RWPE2 (cell line): ENCODE measurements at places on chromosomes 4 and X.

DNA sequence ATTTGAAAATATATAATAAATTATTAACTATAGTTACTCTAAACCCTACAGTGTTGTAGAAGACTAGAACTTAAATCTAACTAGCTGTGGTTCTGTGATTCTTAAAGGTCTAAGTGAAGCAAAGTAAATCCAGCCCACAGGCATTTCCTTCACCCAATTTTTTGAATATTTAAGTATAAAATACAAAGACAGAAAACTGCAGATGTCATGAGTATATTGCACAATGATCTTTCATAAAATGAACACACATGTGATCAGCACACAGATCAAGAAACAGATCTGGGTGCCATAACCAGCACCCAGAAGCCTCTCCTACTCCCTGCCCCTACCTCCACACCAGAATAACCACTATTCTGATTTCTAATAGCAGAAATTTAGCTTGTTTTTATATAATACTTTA is 82.9 kb downstream of the CAMK2D start:
- DNase-seq: no peak

- DNase-seq: peak; percentile 59
Measured at GRCh38 chr4:112704991-112705845, 68.3 kb downstream of the LARP7 start.

GRCh38 chr4:37595875-37596680 is 90.1 kb downstream of the RELL1 start:
- no peak for DNase-seq

- no peak for DNase-seq
Measured at GRCh38 chr4:159455675-159456237, 352.9 kb downstream of the RAPGEF2 start.

- DNase-seq: no peak
Measured at GRCh38 chr4:151866592-151866918, 105.7 kb upstream of the GATB start.

DNA sequence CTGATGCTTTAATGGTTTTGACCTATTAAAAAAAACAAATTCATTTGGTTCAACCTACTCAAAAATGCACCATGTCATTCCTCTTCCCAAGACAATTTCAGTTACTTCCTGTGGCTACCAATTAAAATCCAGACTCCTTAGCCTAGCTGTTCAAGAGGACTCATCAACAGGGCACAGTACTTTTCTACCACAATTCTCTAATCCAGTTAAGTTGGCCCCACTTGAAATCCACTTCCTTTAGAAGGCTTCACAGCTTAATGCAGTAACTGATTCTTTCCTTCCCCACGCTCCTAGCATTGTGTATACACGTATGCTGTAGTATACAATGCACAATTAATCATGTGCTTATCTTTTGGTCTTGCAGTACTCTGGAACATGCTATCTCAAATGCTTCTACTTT is 129.8 kb downstream of the UGT8 start:
- DNase-seq: no peak

- DNase-seq: no peak
Measured at GRCh38 chr4:11223311-11223710, 205.4 kb downstream of the HS3ST1 start.

GRCh38 chr4:5472160-5472591 is 236.2 kb downstream of the EVC2 start:
- no peak for DNase-seq

- no peak for DNase-seq
Measured at GRCh38 chr4:71907782-71908181, 123.9 kb upstream of the GC start.

- DNase-seq: no peak
Measured at GRCh38 chr4:11966782-11967181, 538.1 kb upstream of the HS3ST1 start.

DNA sequence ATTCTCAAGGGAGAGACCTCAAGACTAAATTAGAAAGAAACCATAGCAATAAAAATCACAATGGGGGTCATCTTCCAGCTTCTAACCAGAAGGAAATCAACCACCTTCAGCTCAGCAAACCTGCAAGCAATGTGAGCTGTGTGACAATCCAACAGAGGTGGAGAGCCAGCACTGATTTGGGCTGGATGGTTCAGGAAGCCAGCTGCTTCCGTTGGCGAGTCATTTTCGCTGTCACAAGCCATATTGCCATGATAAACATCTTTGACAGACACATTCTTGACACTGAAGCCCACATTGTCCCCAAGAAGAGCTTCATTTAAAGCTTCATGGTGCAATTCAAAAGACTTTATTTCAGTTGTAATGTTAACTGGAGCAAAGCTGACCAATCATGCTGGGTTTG is 22.7 kb downstream of the F8A1 start:
- no peak for DNase-seq

- DNase-seq: no peak
Measured at GRCh38 chr4:119526786-119527550, 101.6 kb downstream of the PDE5A start.

- no peak for DNase-seq
Measured at GRCh38 chrX:107213477-107213876, 7.1 kb downstream of the DNAAF6 start.

GRCh38 chr4:139177869-139178619 is 1.0 kb upstream of the ELF2 start:
- peak; percentile 94 for DNase-seq

GRCh38 chr4:144650311-144651005 is 4.5 kb downstream of the HHIP start:
- DNase-seq: no peak

GRCh38 chrX:71095981-71096759 is 519 bp downstream of the FOXO4 start:
- DNase-seq: no peak

GRCh38 chr4:113682730-113683537 is 78.6 kb downstream of the CAMK2D start:
- no peak for DNase-seq

DNA sequence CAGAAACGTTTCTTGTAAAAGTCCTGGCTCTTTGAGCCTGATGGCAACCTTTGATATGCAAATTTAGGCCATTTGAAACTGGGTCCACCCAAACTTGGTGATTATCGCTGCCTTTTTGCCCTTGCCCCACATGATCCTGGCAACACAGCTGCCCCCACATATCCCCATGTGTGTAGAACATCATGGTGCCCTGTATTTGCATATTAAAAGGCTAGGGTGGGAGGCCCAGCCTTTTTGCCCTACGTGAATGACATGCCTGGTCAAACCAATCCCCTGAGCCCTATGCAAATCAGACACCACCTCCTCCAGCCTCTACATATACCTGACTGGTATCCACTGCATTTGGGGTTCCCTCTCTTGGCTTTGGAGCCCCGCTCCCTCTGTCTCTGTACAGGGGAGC is 202.4 kb downstream of the MAB21L2 start:
- no peak for DNase-seq

DNA sequence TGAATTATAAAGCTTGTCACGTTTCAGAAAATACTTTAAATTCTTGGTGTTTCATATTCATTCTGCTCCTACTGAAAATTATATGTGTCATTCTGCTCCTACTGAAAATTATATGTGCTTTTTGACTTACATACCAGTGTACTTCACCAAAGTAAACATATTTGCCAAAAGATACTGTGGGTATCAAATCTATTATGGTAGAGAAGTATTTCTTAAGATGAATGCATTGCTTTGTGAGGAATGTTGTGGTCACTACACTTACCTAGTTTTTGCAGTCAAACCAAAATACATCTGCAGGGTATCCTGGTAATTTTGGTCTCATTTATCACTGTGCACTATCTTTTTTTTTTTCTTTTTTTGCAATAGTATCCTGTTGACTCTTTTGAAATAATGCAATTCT is 287.7 kb upstream of the MAD2L1 start:
- no peak for DNase-seq

DNA sequence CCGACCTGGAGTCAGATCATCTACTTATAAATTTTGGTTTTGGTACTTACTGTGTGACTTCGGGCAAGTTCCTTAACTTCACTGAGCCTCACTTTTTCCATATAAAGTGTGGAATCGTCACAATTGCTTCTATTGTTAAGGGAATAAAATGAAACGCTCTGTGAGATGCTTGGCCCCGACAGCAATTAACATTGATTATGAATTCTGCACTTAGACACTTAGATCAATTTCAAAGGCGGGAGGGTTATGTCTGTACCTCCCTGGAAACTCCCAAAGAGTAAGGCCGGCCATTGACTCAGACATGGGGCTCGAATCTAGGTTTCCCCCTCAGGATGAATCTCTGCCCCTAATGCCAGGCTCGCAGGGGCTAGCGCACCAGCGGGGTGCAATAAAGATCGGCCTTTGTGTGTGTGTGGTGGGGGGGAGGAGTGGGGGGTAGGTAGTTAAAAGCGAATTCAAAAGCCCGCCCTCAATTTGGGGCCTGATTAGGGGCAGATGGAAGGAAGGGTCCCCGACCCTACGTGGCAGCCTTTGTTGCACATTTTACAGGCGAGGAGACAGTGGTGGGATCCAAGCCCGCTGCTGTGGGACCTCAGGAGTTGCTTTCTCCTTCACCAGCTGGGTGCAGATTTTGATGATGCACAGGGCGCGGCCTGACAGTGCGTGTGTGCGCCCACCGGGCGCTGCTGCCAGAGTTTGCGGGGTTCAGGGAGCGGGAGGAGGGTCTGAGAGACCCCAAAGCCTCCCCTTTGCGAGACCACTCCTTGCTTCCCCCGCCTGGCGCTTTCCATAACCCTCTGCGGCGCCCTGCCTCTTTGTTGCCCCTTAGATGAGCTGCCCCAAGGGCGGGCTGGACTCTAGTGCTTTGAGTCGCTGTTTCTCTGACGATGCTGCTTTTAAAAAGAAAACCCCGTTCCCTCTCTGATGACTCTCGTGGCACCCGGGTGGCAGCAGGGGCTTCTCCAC is 9.6 kb downstream of the MSX1 start:
- peak; percentile 43 for DNase-seq

DNA sequence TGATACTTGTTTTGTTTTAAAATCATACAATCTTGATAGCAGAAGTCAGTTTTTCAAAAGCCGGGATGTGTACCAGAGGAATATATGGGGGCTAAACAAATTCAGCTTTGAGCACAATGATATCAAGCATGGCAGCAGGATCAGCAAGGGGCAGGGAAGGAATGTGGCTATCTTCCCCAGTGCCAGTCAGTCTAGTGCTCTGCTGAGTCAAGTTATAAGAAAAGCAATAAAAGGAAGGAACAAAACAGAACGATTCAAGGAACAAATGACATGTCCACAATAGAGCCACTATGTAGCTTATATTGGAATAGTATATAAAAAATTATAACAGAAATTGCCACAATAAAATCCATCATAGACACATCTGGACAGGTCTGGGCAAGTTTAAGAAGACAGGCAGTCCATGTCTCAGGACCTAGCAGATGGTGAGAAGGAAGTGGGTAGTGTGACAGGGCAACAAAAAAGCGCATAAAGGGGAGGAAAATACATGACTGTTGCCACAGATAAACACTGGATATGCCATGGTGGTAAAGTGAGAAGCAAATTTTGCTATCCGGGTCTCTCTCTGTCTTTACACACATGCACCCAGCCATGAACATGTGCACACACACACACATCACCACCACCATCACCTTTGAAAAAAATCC is 518.2 kb upstream of the HTR2C start:
- DNase-seq: no peak

GRCh38 chrX:107823456-107823855 is 2.2 kb upstream of the MID2 start:
- no peak for DNase-seq

DNA sequence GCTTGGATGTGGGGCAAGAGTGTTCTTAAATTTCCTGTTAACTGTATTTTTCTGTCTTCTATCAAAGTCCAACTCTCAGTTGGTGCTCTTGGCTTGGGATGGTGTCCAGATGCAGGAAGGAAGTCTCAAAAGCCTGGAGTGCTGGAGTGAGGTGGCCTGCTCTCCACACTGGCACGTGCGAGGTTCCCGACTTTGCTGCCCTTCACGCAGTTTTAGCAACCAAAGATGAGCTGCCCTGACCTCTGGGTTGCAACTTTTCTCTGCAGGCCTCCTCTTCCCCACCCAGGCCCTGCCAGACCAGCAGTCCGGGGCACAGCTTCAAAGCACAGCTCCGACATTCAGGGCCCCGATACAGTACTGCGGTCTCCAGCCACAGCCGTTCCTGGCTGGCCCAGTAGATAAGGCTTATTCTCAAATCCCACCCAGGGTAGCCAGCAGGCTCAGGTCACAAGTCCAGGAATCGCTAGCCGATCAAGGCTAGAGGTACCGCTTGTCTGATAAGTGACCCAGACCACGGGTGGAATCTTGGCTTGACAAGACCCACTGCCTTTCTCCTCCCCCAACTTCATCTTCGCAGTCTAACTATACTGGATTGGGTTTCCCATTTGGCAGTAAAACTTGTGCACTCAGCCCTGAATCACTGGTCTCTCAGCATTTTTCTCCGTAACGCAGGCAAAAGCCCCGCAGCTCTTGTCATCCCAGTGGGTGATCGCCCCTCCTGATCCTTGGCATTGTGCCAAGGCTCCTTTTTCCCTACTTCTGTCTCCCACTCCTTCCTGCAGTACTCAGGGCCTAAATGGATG is 21.8 kb upstream of the JADE1 start:
- no peak for DNase-seq

- no peak for DNase-seq
Measured at GRCh38 chrX:51421972-51422597, 74.3 kb downstream of the NUDT11 start.

GRCh38 chrX:48028091-48028490 is 21.3 kb downstream of the SPACA5 start:
- DNase-seq: no peak

DNA sequence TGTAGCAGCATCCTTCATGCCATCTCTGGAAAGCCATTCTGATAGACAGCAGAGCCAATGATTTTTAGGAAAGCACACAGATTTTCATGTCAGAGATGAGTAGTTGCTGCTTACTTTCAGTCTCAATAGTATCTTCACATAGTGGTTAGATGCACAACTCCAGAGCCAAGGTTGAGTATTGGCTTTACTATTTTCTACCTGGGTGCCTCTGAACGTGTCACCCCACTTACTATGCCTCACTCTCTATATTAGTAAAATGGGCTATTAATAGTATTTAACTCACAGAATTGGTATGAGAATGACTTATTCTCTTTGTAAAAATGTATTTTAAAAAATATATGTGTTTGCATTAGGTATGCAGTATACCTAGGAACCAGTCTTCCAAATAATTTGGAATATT is 108.8 kb upstream of the STIM2 start:
- DNase-seq: no peak

DNA sequence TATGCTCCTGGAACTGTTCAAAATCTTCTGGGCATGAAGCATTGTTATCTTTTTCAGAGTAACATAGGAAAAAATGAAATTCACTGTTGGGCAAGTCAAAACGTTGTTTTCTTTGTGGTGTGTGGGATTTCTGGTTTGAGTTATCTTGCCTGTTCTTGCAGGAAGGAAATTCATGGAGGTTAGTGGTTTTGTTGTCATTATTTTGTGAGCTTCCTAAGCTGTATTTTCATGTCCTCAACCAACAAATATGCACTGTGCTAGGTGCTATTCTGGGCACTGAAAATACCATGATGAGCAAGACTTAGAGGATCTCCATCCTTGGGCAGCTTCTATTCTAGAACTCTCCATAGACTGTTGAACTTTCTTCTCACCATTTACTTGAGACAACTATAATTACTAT is 16.9 kb downstream of the SPINK2 start:
- no peak for DNase-seq

- no peak for DNase-seq
Measured at GRCh38 chr4:76384052-76384451, 36.9 kb downstream of the CCDC158 start.

- DNase-seq: no peak
Measured at GRCh38 chr4:10491401-10491800, 34.2 kb upstream of the ZNF518B start.

GRCh38 chr4:183154701-183155391 is 55.8 kb downstream of the WWC2 start:
- DNase-seq: no peak

- no peak for DNase-seq
Measured at GRCh38 chr4:133592591-133592990, 443.5 kb downstream of the PCDH10 start.
